Heart right ventricle (tissue), 16 donors: ENCODE measurements at places on chromosomes 16 and 17. TPM values are rescaled to one million over a fixed set of nuclear protein-coding genes. Genes with fewer than 3 reads are reported as not detected.

DNA sequence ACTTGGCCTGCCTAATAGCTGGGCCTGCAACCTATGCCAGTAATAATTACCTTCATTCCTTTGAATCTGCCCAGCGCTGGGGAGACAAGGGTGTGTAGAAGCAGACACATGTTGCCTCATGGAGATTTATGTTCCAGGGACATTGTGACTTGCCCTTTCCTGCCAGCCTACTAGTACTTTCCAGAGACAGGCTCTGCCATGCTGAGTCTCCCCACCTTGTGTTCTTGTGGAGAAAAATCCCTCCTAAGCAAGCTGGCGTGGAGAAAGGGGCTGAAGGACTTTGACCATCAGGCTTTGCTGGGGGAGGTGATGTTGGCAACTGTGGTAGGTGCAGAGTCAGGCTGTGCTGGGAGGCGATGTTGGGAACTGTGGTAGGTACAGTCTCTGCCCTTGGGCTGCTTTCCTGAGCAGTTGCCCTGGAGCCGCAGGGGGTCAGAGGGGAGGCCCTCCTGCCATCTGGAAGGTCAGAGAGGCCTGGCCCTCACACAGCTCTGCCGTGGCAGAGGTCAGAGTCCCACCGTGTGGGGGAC, 4.0 kb downstream of the KSR1 start:
- no peak overlapping the region for H3K27ac ChIP-seq
- no peak for DNase-seq
- H3K36me3 ChIP-seq: no peaks in the 10 kb centered on the region
- no peak overlapping the region for H3K4me3 ChIP-seq

Gene GP1BA
- total RNA-seq: not detected

Gene KRTAP1-1
- not detected for total RNA-seq

DNA sequence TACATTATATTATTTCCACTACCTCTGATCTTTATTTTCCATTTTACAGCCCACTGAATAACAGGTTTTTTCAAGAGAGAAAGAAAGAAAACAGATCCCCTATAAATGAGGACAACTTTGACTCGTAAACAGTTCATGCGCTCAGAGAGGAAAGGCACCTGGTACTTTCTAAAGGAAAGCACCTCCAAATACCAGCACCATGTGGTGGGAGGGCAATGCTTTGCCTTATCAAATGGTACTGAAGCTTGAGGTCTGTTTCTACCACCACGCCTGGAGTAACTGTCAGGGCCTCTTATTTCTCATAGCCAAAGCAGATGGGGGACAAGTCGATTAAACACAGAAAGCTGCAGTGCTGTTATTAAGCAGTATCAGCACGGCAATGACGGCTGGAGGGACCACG, 510.3 kb upstream of the ZFHX3 start:
- no peak overlapping the region for H3K4me3 ChIP-seq
- H3K36me3 ChIP-seq: no peaks in the 10 kb centered on the region
- no peaks in the 10 kb centered on the region for H3K4me1 ChIP-seq
- no peaks in the 10 kb centered on the region for H3K27me3 ChIP-seq
- H3K27ac ChIP-seq: no peak overlapping the region

DNA sequence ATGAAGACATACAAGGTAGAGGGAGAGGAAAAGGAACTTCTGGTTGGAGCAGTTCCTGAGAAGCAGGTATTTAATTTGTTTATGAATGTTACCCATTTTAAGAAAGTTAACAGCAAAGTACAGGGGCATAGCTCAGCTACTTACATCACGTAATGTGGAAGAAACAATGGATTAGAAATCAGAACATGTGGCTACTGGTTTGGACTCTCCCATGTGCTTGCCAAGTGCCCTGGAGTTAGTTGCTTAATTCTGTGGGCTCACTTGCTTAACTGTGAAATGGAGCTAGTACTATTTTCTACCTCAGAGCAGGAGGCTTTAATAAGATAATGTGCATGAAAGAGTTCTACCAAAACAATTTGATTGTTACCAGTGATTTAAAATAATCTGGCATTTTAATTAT, 27.3 kb downstream of the RSPRY1 start:
- H3K27ac ChIP-seq: no peak overlapping the region
- H3K36me3 ChIP-seq: peaks cover 16% of the 10 kb centered on the region
- no peak overlapping the region for H3K4me3 ChIP-seq
- H3K4me1 ChIP-seq: no peaks in the 10 kb centered on the region
- no peaks in the 10 kb centered on the region for H3K27me3 ChIP-seq
- DNase-seq: no peak

GRCh38 chr16:23182679-23183542, at the start of gene SCNN1G:
Gene SCNN1G (plus strand): TSS chr16:23182745. CDS start chr16:23186272, 3,527 bp downstream.
- peaks cover 26% of the 10 kb centered on the region for H3K4me1 ChIP-seq
- H3K4me3 ChIP-seq: peak within 1 kb of the TSS; percentile 48
- H3K27ac ChIP-seq: no peak within 1 kb of the TSS

DNA sequence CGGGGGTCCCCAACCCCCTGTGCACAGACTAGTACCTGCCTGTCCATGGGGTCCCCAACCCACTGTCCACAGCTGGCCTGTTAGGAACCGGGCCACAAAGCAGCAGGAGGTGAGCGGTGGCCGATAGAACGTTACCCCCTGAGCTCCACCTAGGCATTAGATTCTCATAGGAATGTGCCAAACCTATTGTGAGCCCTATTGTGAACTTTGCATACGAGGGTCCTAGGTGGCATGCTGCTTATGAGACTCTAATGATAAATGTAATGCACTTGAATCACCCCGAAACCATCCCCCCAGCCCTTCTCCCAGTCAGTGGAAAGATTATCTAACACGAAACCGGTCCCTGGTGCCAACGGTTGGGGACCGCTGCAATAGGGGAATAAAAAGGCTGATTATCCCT, 1.5 kb downstream of the REXO5 start:
- peaks cover 6% of the 10 kb centered on the region for H3K36me3 ChIP-seq
- peak overlapping the region; percentile 87 for H3K4me3 ChIP-seq
- no peak for DNase-seq
- peaks cover 20% of the 10 kb centered on the region for H3K4me1 ChIP-seq
- H3K27me3 ChIP-seq: no peaks in the 10 kb centered on the region

Gene TBKBP1
- total RNA-seq: 13.2 TPM

- H3K36me3 ChIP-seq: no peaks in the 10 kb centered on the region
- H3K27ac ChIP-seq: peak within 1 kb of the TSS; percentile 51
- peak; percentile 51 for DNase-seq
- H3K4me3 ChIP-seq: no peak within 1 kb of the TSS
- peaks cover 64% of the 10 kb centered on the region for H3K27me3 ChIP-seq
Observed at GRCh38 chr16:1152651-1153259, at the start of gene CACNA1H. Gene CACNA1H (plus strand): TSS chr16:1153106. CDS start chr16:1153738, 632 bp downstream.

DNA sequence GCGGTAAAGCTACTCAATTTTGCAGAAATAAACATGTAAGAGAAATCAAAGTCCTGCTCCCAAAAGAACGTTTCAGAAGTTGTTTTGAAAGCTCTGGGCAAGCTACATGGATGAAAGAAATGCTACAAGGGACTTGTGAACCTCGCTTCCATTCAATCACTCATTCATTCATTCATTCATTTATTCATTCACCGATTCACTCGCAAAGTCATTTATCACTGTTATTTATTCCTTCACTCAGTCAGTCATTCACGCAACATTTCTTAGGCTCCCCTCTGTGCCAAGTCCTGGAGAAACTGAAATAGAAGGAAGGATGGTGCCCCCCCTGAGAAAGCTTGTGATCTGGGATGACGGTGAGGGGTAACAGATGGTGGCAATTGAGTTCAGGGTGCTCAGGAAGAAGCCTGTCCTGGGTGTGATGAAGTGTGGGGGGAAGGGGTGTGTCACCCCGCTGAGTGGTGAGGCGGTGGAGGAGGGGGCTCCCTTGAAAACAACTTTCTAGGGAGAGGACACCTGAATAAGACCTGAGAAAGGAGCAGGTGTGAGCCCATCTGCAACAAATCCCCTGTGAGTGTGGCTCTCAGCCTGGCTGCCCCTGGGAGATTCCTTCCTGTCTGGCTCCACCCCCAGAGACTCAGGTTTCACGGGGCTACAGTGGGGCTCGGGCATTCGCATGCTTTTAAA, 36.3 kb upstream of the PRSS54 start:
- H3K27ac ChIP-seq: no peak overlapping the region
- no peak for DNase-seq

GRCh38 chr17:20920815-20921199, 122.0 kb downstream of the USP22 start:
- H3K27me3 ChIP-seq: no peaks in the 10 kb centered on the region
- H3K4me3 ChIP-seq: no peak overlapping the region
- no peak for DNase-seq
- no peaks in the 10 kb centered on the region for H3K4me1 ChIP-seq
- no peaks in the 10 kb centered on the region for H3K36me3 ChIP-seq
- peak overlapping the region; percentile 42 for H3K27ac ChIP-seq

- peak overlapping the region; percentile 60 for H3K4me3 ChIP-seq
- DNase-seq: no peak
- H3K27ac ChIP-seq: peak overlapping the region; percentile 100
Observed at GRCh38 chr17:43367737-43368242, 31.0 kb upstream of the ARL4D start.

Gene YBX2
- total RNA-seq: 1.4 TPM

Gene FOXN1
- not detected for total RNA-seq

GRCh38 chr17:75113798-75114551, 4.2 kb downstream of the ARMC7 start:
- H3K27ac ChIP-seq: peak overlapping the region; percentile 83
- H3K27me3 ChIP-seq: no peaks in the 10 kb centered on the region
- no peaks in the 10 kb centered on the region for H3K36me3 ChIP-seq
- peaks cover 56% of the 10 kb centered on the region for H3K4me1 ChIP-seq
- peak; percentile 94 for DNase-seq

DNA sequence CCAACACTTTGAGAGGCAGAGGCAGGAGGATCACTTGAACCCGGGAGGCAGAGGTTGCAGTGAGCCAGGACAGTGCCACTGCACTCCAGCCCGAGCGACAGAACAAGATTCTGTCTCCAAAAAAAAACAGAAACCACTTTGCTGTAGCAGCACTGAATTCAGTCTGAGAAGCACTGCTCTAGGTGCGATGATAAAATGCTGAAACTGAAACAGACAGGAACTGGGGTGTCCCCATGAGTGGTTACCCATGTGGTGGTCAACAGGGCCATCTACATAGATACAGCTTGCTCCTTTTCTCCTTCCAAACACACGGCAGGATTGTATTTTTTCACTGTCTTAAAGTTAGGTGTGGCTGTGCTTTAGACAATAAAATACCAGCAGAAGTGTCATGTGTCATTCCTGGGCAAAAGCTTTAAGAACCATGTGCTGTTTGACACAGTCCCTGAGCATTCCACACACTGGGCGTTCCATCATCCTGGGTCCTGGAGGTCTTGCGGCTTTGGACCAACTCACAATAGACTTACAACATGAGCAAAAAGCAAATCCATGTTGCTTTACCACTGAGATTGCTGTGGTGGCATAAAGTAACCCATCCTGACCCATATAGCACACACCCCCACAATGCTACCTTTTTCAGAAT, 11.5 kb downstream of the GAS7 start:
- H3K27me3 ChIP-seq: no peaks in the 10 kb centered on the region
- H3K4me3 ChIP-seq: no peak overlapping the region
- no peak for DNase-seq
- H3K36me3 ChIP-seq: no peaks in the 10 kb centered on the region
- H3K27ac ChIP-seq: no peak overlapping the region

Gene OXLD1
- 21.6 TPM for total RNA-seq

DNA sequence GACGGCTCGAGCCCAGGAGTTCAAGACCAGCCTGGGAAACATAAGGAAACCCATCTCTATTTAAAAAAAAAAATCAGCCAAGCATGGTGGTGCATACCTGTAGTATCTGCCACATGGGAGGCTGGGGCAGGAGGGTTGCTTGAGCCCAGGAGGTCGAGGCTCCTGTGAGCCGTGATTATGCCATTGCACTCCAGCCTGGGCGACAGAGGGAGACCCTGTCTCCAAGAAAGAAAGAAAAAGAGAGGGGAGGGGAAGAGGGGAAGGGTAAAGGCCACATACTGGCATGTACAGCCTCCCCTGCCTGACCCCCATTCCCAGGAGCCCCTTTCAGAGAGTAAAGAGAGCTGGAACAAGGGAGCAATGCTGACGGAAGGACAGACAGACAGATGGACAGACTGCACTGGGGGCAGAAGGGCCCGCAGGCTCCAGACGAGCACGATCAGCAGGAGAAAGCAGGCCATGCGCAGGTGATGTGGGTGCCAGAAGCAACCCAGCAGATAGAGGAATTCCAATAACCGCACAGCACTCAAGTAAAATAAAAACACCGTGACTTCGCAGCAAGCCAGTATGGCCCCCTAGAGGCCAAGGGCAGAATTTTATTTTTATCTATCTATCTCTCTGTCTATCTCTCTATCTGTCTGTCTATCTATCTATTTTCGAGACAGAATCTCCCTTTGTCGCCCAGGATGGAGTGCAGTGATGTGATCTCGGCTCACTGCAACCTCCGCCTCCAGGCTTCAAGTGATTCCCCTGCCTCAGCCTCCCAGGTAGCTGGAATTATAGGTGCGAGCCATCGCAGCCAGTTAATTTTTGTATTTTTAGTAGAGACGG, 27.1 kb upstream of the SNN start:
- peak overlapping the region; percentile 92 for H3K27ac ChIP-seq
- H3K36me3 ChIP-seq: no peaks in the 10 kb centered on the region
- peaks cover 8% of the 10 kb centered on the region for H3K4me1 ChIP-seq
- H3K4me3 ChIP-seq: no peak overlapping the region

DNA sequence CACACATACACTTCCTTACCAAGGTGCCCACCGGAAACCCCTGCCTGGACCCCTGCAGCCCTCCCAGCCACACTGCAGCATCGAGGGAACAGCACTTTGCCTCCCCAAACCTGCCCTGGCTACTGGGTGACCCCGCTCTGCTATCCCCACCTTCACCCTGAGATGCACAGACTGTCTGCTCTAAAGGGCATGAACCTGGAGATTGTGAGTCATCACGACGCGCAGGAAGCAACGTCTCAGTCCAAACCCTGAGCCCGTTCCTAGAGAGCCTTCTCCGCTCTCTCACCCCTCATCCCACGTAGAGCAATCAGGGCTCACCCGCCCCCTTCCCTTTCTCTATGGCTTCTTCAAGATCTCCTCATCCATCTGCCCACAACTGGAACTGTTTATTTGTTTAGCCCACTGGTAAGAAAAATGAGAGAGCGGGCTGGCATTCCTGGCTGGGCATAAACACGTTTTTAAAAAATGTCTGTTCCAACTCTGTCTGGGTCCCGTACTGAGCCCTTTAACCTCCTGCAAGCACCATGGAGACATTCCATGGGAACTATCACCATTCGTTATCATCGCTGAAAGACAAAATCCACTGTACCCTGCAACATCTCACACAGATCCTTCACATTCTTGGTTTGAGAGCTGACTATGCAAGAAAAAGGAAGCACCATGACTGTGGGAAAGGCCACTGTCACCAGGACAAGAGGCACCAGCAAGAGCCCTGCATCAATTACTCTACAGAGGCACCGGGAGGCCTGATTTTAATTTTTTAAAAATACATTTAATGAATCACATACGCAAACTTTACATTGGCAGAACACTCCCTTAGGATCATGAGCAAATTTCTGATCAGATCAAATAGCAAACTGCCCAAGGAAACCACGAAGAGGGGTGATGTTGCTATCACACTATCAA, 28.2 kb downstream of the ZFHX3 start:
- H3K27ac ChIP-seq: peak overlapping the region; percentile 79
- H3K4me1 ChIP-seq: peaks cover 83% of the 10 kb centered on the region
- no peak for DNase-seq
- no peaks in the 10 kb centered on the region for H3K27me3 ChIP-seq
